ENCODE measurements at places on chromosomes 16 and 17.
A peak's percentile ranks its signal among the peaks of the same experiment; 100 is the strongest.

DNA sequence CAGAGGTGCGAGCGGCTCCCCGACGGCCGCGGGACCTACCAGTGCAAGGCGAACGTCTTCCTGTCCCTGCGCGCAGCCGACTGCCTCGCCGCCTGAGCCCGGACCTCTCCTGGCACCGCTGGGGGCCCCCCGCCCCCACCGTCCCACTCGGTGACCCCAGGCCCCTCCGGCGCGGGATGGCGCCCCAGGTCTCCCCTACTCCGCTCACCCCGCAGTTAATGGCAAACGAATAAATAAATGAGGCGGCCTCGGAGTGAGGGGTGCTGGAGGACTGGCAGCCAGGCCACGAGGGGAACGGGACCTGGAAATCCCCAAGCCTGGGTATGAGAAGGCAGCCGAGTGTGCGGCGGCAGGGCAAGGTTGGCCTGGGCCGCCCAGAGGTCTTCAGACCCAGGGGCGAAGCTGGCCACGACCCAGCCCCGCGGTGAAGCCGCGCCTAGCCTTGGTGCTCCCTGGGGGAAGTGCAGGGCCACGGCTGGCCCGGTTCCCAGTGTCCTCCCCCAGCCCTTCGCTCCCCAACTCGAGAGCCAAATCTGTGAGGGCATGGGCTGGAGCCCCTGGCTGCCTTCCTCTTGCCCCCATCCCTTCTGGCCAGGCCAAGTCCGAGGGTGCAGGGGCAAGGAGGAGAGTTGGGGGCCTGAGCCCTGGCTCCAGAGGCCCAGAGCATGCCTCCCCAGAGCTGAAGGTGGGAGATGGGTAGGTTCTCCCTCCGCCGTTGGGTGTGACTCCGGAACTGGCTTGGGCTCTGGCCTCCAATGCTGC is 796 bp downstream of the NPB start:
- no peak for DNase-seq

GRCh38 chr17:75406222-75406615 is 741 bp upstream of the GRB2 start:
- DNase-seq: no peak

DNA sequence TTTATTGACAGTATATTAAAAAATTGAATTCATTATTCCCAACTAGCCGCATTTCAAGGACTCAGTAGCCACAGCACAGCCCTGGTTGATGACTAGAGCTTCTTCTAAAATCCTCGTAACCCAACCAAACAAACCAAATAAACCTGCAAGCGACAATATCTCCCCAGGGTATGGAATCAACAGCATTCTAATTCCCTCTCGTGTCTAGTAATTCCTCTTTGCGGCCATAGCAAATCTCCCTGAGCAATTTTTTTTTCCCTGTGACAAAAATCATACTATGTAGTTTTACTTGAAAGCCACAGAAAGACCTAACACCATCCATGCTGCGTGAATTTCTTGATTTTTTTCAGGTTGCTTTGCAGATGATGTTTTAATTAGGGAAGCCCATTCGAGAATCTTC is 143.4 kb upstream of the MYOCD start:
- no peak for DNase-seq

- no peak for DNase-seq
Measured at GRCh38 chr16:88337021-88337420, 45.7 kb upstream of the ZNF469 start.

DNA sequence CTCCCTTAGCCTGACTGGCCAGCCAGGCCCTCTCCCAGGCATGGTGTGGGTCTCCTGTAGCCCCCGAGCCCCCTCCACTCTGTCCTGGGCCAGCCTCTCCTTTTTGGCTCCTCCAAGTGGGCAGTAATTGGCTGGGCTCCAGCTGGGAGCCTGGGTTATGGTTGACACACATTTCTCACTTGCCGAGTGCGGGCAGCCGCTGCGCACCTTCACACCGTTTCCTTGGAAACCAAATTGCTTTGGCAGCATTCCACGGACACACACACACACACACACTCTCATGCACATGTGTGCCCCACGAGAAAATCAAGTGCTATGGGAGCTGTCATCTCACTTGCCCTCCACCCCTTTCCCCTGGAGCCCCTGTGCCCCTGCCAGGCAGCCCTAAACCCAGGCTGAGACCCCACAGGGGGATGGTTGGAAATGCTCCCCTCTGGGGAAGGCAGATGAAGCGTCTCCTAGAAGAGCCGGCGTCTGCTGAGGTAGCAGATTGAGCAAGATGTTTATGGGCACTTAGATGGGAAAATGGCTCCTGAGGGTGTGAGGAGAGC is 402.7 kb upstream of the TNRC6C start:
- no peak for DNase-seq

GRCh38 chr17:74542166-74542565 is 3.7 kb downstream of the CD300C start:
- no peak for DNase-seq

- peak; percentile 89 for DNase-seq
Measured at GRCh38 chr17:17823433-17824118, 13.2 kb downstream of the SREBF1 start.

GRCh38 chr17:32276171-32276601 is 10.6 kb downstream of the RHBDL3 start:
- no peak for DNase-seq

GRCh38 chr17:45942284-45942683 is 47.9 kb downstream of the MAPT start:
- DNase-seq: peak; percentile 97

GRCh38 chr17:82449883-82450356 is 632 bp downstream of the CYBC1 start:
- no peak for DNase-seq

GRCh38 chr16:29816694-29817441 is 916 bp downstream of the PAGR1 start:
- no peak for DNase-seq

DNA sequence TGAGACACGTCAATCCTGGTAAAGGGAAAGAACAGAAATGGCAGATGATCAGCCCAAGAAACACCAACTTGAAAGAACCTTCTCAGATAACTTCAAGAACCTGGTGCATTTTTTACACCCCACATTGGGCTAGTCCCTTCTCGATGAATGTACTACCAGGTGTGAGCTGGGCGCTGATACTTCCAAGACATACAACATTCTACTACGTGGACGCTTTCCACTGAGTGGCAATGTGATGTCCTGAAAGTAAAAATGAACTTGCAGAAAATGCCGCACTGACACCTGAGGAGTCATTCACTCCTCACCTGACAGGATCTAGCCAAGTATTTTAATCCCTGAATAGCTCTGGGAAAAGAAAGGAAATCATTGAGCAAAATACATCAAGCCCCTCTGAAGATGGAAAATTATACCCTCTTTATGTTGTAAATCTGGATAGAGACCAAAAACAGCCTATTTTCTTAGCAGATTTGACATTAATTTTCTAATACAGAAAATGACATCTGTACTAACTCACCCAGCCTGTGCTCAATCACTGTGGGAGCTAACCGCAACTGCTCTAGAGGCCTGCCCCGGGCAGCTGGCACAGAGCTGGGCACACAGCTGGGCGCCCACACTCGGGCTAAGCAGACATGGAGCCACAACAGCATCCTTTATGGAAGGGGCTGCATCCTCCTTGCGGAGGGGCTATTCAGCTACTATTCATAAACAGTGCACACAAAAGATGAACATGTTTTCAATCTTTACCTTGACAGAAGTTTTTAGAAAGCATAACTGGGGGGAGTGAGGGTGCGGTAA is 16.2 kb downstream of the SNN start:
- no peak for DNase-seq

GRCh38 chr17:31820691-31821435 is 38.2 kb downstream of the COPRS start:
- no peak for DNase-seq

- DNase-seq: no peak
Measured at GRCh38 chr17:63274146-63274545, 172.0 kb downstream of the CYB561 start.

DNA sequence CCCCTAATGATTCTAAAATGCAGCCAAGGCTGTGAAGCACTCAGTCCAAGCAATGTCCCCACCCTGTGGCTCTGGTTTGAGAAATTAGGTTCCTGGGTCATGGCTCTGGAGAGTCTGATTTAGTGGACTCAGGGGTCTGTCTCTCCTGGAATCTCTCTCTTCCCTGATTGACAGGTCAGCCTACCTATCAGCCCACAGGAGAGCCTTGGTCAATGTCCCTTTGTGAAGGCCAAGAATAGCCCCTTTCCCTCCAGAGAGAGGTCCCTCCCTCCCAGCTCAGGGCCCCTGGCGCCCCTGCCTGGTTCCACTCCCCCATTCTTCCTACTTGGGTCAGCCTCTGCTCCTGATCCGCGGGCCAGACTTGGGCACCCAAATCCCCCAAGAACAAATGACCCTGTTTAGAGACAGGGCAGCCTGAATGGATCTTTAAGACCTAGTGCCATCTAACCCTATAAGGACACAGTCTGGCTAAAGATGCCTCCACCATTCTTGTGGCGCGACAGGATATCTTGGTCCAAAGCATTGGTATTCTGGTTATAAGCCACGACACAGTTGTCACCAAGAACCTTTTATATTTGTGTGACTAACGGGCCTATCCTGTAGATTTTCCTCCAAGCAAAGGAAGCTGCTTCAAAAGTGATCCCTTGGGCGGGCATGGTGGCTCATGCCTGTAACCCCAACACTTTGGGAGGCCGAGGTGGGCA is 38.3 kb upstream of the PRSS54 start:
- DNase-seq: no peak

GRCh38 chr16:77679901-77680300 is 42.4 kb upstream of the NUDT7 start:
- DNase-seq: no peak

GRCh38 chr17:43351691-43352090 is 47.1 kb upstream of the ARL4D start:
- no peak for DNase-seq

DNA sequence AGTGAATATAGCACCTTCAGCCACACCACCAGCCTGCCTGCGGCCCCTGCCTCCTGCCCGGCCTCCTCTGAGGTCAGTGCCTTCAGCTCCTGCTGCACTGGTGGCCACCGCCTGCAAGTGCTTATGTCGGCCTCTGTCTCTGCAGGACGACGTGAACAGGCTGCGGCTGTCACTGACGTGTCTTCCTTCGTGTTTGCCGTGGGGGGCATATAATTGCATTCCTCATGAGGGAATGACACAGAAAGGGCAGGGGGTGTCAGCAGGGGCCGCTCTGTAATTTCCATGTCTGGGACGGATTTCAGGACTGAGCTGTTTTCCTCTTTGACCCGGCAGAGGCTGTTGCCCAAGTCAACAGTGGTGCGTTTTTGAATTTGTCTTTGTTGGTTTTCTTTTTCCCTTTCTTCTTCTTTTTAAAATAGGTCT is 28.5 kb downstream of the CMIP start:
- DNase-seq: no peak

GRCh38 chr16:66344533-66345145 is 21.9 kb upstream of the CDH5 start:
- DNase-seq: peak; percentile 45

- no peak for DNase-seq
Measured at GRCh38 chr17:81905993-81906392, 4.0 kb downstream of the NPB start.

DNA sequence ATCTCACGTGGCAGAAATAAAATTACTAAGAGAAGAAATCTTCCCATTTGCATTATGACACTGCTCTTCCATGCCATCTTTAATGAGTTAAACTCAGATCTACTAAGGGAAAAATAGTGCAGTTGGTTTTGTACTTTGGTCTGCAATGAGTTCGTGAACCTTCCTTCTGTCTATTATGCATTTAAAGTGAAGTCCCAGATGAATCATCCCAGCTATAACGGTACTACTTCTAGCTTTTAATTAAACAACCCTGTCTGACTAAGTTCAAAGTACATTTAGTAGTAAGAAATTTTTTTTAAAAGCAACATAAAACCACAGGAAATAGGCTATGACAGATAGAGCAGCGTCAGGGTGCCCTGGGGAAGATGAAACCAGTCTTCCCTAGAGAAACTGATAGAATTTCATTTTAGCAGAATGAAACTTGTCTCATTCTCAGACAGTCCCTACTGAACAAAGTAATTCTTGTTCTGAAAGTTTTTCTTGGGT is 1.8 kb downstream of the TMIGD1 start:
- DNase-seq: no peak

- DNase-seq: no peak
Measured at GRCh38 chr16:86216591-86216990, 293.7 kb upstream of the FOXF1 start.

- DNase-seq: no peak
Measured at GRCh38 chr17:77688369-77688768, 270.1 kb upstream of the TNRC6C start.

DNA sequence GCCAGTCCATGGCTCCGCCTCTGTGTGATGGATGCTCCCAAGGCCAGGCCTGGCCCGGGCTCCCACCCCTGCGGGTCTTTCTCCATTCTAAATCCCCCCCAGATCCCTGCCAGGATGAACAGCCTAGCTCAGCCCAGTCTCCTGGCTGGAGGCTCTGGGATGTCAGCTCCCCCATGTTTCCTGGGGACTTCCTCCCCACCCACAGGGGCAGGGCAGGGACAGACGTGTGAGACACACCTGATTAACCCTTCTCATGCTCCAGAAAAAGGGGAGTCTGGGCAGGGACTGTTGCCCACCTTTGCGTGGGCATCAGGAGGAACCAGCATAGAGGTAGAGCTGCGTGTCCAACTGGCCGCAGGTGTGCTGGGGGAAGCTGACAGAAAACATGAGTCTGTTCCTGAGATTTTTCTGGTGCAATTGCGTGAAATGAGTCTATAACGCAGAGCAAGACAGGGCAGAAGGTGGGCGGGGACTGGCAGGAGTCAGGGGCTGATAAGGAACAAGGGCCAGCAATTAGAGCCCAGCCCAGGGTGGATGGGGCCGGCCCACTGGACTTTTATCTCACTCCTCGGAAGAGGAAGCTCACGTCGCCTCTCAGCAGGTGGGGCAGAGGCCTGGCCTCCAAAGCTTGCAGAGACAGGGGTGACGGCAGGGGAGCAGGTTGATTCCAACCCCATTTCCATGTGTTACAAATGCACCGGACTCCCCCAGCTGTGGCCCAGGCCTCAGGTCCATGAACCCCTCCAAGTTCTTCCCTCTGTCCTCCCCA is 238.2 kb downstream of the RBFOX3 start:
- DNase-seq: no peak

GRCh38 chr17:63294776-63295175 is 151.3 kb downstream of the CYB561 start:
- no peak for DNase-seq

DNA sequence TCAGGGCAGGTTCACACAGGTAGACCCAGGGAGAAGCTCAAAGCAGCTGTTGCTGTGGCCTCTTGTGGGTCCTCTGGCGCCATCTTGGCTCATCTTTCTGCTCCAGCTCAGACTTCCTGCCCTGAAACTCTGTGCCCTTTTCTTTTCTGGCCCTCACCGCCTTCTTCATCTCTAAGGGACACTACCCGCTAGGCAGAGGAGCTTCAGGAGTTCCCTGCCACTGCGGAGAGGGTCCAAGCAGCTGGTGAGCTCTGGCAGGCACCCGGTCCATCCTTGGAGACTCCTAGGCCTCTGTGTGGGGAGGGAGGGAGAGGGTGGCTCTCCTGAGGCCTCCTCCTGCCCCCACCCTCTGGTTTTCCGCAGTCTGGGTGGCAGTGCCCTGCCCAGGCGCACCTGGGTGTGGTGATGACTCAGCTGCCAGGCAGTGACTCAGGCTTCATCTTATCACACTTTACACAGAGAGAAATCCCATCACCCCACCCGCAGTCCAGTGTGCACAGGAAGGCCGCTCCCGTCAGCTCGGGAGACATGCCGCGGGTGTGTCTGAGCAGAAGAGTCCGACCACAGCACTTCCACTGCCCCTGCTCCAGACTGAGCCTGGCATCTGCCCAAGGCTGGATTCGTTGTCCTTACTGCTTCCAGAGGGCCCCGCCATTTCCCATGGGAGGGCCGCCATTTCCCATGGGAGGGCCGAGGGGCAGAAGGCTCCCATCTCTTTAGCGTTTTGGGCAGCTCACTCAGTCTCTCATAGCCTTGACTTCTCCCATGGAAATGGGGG is 7.3 kb downstream of the NT5C start:
- DNase-seq: no peak
